ENCODE measurements at places on chromosomes 11 and 22.

DNA sequence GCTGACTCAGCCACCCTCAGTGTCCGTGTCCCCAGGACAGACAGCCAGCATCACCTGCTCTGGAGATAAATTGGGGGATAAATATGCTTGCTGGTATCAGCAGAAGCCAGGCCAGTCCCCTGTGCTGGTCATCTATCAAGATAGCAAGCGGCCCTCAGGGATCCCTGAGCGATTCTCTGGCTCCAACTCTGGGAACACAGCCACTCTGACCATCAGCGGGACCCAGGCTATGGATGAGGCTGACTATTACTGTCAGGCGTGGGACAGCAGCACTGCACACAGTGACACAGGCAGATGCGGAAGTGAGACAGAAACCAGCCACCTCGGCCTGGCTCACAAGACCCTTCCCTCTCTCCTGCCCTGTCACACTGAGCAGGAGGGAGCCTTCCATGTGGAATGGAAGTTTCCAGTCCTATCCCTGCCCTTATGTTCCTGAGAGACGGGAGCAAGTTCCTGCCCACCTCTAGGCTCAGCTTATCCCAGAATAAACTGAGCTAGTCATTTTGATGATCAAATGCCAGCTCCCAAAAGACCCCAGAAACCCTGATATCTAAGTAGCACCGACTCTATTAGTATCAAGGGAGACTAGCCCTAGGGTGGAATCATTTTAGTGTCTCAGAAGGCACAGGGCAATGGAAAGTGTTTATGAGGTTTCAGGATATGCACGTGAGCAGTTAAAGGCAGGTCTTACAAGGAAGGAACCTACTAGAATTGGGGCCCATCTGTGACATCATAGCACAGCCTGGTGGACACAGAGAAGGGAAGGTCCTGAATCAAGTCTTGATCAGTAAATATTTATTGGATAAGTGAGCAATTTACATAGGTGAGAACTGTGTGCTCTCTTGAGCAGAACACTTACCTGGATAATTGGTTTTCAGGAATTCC lies 6.3 kb upstream of the IGLL5 start:
- DNase-seq: peak; percentile 77

GRCh38 chr11:125262830-125263218 lies 98.3 kb downstream of the PKNOX2 start:
- DNase-seq: no peak

DNA sequence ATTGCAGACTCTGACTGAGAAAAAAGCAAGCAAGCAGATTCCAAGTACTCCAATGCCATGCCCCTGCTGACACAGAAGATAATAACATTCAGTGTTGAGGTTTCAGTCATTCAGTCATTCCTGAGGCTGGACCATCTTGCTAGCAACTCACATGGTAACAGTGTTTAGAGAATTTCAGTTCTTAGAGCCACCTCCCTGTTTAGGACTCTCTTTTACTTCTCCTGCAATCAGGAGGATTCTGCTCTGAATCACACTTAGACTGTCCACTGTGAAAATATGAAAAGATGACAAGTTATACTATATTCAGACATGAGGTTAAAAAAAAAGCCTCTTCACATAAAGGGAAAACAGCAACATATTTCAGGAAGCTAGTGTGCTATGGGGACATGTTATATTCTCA lies 183.9 kb upstream of the CTSC start:
- no peak for DNase-seq

GRCh38 chr11:32385998-32386397 lies 49.3 kb downstream of the WT1 start:
- DNase-seq: no peak

GRCh38 chr11:117547195-117547850 lies 219.7 kb downstream of the CEP164 start:
- DNase-seq: no peak

- peak; percentile 33 for DNase-seq
These were observed 29.8 kb upstream of the CRTAM start for GRCh38 chr11:122808478-122808869.

DNA sequence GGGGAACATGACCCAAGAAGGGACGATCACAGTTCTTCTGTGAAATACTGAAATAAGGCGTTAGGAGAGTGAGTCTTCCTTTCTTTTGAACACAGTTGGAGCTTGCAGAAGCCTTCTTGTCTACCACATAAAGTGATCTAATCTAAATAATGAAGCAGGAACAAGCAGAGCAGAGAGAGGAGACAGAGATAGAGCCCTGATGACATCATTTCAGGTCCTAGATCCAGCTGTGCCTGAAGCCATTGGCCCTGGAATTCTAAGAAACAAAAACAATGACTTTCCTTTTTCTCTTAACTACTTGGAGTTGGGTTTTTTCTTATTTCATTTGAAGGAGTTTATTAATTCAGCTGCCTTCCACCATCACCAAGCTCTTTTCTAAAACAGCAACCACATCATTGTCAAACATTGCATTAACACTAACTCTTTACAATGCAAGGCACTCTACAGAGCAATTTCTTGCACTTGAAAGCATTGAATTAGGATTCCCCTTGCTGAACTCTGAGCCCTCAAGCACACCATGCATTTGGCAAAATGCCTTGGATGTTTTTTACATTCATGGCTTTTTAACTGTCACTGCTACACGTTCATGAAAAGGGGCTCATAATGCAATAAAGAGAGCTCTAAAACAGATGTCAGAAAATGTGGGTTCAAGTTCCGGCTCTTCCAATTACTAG lies 117.2 kb upstream of the TIMP3 start:
- DNase-seq: no peak

GRCh38 chr22:39233710-39234471 lies 10.9 kb downstream of the PDGFB start:
- DNase-seq: no peak

- DNase-seq: no peak
These were observed 85.0 kb upstream of the PLET1 start for GRCh38 chr11:112345706-112346105.

DNA sequence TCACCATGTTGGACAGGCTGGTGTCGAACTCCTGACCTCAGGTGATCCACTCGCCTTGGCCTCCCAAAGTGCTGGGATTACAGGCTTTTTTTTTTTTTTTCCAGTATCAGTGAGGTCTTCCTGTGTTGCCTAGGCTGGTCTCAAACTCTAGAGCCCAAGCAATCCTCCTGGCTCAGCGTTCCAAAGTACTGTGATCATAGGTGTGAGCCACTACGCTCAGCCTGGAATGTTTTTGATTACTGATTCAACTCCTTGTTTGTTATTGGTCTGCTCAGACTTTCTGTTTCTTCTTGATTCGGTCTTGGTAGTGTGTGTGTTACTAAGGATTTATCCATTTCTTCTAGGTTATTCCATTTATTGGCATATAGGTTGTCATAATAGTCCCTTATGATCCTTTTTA lies 31.3 kb downstream of the NAGA start:
- no peak for DNase-seq

All from B cell (primary cell).